ENCODE measurements at places on chromosomes 1 and 21.

GRCh38 chr1:192826791-192827546, 18.1 kb downstream of the RGS2 start:
- DNase-seq, result no peak

DNA sequence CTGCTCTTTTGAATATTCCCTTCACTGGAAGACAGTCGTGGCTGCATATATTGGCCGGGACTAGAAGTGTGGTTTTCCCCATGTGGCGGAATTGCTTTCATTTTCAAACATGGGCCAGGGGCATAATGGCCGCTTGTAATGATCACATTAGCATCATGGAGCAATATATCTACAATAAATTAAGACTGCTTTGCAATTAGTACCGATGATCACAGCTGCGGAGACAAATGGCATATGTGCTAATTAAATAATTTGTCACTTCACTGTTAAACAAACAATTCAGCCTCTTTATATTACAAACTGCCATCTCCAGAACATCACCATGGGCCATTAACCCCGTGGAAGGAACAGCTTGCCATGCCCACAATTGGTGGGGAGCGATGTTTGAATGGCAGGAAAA, 68.2 kb upstream of the OLIG2 start:
- no peak for DNase-seq

- no peak for DNase-seq
These were observed 6.2 kb downstream of the NECTIN4 start for GRCh38 chr1:161082996-161083747.

GRCh38 chr1:157849229-157849875, 7.7 kb upstream of the CD5L start:
- no peak for DNase-seq

DNA sequence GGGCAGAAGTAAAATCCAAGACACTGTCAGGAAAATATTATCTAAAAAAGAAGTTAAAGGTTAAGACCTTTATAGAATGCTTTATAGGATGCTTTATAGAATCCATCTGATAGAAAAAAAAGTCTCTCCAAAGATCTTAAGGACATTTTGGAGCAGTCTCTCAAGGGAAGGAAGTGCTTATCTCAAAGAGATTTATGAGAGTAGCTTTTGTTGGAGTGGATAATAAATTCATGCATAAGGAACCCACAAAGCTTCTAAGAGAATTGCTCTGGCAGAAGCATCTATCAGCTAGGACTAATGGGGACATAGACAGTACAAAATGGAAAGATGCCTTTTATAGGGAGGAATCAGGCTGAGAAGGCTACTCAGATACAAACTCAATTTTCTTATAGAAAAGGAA, 12.9 kb upstream of the CAP1 start:
- DNase-seq, result no peak

GRCh38 chr21:42434884-42435283, 31.2 kb downstream of the UBASH3A start:
- no peak for DNase-seq

DNA sequence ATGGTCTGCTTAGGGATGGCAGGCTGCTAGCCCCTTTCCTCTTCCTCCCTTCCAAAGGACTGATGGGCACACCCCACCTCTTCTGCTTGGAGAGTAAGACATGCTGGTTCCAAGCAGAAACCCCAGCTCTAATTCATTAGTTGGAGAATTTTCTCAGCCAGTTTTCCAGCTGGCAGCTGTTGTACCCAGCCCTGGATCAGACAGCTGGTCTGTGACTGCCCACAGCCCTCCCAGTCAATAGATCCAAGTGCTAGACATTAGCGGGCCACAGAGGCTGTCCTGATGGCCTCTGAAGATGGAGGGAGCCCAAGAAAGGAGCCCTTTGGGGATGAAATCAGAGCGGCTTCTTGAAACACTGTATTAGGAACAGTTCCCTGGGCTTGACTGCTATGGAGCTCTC, 35.8 kb downstream of the ACOT11 start:
- no peak for DNase-seq

DNA sequence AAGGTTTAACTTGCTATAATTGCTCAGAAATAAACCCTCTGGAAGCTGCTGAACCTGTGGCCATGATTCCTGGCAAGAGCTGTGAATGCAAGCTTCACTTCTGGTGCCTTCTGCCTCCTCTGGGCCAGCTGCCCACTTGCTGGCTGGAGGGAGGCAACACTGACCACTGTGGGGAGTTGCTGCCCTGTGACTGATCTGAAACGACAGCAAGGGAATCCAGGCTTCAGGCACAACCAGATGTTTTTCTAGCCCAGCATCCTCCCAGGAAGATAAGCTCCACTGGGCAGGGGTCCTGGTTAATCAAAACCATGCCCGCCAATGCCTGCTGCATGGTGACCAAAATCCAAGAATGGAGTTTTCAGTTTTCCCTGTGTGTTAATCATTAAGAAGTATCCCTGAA, 180.0 kb upstream of the HMGB4 start:
- no peak for DNase-seq

DNA sequence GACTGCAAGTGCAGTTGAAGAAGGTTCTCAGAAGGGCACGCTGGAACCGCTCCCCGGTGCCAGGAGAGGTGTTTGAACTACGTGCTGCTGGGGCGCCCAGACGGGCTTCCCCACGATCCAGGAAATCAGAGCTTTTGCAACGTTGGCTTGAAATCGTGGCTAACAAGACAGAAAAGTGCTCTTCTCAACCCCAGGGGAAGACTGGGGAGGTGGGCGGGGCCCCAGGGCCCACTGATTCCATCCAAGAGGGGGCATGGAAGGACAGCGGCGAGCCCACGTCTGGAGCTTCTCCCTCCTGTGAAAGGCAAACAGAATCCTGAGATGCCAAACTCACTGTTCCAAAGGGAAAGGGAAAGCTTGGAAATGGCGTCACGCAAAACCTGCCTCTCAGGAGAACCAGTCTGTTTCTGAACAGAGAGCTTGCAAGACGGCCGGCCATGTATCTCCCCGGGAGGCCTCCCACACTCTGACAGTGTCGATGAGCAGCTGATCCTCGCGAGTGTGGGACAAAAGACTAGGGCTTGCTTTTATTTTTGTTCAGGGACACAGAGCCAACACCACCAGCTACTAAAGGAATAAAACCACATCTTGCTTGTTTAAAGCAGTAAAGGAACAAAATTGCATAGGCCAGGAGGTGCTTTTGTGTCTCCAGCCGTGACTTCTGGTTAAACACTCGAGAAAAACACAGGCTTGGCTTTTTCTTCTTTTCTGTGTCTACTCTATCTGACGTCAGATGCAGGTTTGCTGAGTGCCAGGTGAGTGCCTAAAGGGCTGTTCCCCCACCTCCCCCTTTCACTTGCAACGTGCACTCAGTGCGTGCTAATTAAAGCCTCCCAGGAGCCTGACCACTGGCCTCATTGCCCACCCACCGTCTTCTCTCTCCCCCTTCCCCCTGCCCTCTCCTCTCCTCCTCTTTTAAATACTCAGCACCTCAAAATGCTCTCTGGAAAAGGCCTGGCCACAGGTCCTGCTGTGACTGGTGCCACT, 41.5 kb downstream of the LRRC3 start:
- DNase-seq, result no peak

DNA sequence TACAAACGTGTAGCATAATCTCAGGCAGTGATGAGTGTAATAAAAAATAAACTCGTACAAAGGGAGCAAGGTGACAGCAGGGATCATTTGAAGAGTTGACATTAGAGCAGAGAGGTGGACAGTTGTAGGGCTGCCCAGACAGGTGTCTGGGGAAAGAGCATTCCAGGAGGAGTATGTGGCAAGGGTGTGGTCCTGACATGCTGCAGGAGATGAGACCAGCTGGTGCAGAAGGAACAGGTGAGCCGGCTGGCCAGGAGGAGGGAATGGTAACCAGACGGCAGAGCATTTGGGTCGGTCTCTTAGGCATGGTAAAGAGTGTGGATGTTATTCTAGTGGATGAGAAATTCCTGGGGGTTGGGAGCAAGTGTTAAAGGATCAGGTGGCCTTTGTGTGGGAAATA, 306.3 kb downstream of the LMX1A start:
- no peak for DNase-seq

GRCh38 chr1:1901641-1902294, 10.9 kb upstream of the GNB1 start:
- no peak for DNase-seq

GRCh38 chr1:1917304-1917976, 1.6 kb downstream of the TMEM52 start:
- DNase-seq, result no peak

GRCh38 chr1:115188680-115189395, 99.5 kb upstream of the TSPAN2 start:
- no peak for DNase-seq

DNA sequence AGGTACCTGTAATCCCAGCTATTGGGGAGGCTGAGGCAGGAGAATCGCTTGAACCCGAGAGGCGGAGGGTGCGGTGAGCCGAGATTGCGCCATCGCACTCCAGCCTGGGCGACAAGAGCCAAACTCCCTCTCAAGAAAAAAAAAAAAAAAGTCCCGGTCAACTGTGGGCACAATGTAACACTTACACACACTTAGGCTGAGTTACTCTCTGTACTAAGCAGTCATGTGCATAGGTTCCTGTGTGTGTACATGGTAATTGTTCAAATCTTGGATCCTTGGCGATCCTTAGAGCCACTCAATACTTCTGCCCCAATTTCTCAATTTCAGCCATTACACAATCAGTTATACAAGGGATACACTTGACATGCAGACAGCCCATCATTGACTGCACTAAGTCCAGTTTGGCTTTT, 11.6 kb downstream of the SDCCAG8 start:
- no peak for DNase-seq

GRCh38 chr1:41217441-41217840, 24.7 kb downstream of the SCMH1 start:
- no peak for DNase-seq

DNA sequence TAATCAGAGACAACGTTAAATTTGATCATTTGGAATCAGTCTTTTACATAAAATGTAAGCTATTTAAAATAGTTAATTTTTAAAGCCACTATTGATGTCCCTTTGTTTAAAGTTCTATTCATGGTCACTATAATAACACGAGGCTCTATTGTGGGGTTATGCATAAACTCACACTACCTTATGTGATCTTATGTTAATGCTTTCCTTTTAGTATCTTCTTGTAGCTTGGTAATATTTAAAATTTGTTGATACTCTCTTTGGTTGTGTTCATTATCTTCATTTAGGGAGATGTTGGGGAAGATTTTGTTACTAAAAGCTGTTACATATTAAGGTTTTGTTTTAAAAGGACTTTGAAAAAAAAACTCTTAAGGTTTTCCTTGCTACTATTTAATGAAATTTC, 1.2 kb downstream of the B3GALT2 start:
- no peak for DNase-seq

DNA sequence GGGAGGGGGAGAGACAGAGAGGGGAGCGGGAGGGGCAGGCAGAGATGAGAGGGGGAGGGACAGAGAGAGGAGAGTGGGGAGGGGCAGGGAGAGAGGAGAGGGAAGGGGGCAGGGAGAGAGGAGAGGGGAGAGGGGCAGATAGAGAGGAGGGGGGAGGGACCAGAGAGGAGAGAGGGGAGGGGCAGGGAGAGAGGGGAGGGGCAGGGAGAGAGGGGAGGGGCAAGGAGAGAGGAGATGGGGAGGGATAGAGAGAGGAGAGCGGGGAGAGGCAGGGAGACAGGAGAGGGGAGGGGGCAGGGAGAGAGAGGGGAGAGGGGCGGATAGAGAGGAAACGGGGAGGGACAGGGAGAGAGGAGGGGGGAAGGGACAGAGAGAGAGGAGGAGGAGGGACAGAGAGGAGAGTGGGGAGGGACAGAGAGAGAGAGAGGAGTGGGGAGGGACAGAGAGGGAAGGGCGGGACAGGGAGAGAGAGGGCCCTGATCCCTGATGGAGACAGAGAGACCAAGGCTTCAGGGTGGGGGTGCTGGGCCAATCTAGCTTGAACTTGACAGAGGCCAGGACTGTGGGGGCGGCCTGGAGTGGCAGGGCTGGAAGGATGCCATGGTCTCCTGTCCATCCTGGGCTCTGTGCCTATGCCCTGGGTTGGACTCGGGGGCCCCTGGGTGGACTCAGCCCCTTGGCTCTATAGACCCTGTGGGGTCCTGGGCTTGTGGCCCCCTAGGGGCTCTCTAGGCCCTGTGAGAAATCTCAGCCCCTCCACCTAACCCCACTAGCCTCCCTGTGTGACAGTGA, 43.6 kb downstream of the DMRTB1 start:
- no peak for DNase-seq

GRCh38 chr1:41427916-41428737, 56.4 kb downstream of the EDN2 start:
- DNase-seq, result no peak

DNA sequence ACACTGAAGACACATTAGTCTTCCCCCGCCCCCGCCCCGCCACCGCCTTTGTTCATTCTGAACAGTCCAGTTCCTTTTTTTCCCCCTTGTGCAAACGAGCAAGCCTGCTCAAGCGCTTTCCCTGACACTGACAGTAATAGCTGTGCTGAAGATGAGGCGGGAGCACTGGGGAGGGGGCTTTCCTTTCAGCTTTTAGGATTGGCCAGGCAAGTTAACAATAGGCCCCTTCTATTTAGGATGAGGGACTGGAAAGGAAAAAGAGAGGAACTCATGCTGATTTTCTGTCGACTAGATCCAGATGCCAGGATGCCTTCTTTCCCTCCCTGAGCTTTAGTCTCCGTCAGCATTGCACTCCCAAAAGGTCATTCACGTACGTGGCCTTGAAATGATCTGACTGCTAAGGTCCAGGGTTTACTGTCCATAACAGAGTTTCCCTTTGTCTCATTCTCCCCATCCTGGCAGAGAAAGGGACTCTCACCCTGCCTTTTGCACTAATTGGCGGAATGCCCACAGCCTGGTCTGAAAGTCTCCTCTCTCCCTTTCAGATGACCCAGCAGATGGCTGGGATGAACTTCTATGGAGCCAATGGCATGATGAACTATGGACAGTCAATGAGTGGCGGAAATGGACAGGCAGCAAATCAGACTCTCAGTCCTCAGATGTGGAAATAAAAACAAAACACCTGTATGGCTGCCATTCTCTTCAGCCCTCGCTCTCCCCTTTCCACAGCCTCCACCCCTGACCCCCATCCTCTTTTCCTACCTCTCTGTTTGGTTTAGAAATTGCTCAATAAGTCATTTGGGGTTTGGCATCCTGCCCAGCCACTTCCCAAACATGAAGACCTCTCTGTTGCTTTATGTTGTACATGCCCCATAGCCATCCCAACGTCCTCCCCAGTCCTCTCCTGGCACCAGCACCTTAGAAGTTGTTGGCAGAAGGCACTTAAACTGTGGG, 28.6 kb upstream of the ZFP69B start:
- no peak for DNase-seq

- DNase-seq, result no peak
These were observed 22.9 kb downstream of the LCA5L start for GRCh38 chr21:39422527-39423241.

GRCh38 chr1:88118176-88118845, 565.8 kb upstream of the PKN2 start:
- no peak for DNase-seq

GRCh38 chr21:33011462-33011861, 14.3 kb upstream of the OLIG2 start:
- DNase-seq, result no peak

GRCh38 chr1:239999170-239999569, 92.5 kb upstream of the FMN2 start:
- no peak for DNase-seq
